Astrocyte (in vitro differentiated cells and primary cell): ENCODE measurements at places on chromosomes 4 and X. TPM values are rescaled to one million over a fixed set of nuclear protein-coding genes. Genes with fewer than 3 reads are reported as not detected.

DNA sequence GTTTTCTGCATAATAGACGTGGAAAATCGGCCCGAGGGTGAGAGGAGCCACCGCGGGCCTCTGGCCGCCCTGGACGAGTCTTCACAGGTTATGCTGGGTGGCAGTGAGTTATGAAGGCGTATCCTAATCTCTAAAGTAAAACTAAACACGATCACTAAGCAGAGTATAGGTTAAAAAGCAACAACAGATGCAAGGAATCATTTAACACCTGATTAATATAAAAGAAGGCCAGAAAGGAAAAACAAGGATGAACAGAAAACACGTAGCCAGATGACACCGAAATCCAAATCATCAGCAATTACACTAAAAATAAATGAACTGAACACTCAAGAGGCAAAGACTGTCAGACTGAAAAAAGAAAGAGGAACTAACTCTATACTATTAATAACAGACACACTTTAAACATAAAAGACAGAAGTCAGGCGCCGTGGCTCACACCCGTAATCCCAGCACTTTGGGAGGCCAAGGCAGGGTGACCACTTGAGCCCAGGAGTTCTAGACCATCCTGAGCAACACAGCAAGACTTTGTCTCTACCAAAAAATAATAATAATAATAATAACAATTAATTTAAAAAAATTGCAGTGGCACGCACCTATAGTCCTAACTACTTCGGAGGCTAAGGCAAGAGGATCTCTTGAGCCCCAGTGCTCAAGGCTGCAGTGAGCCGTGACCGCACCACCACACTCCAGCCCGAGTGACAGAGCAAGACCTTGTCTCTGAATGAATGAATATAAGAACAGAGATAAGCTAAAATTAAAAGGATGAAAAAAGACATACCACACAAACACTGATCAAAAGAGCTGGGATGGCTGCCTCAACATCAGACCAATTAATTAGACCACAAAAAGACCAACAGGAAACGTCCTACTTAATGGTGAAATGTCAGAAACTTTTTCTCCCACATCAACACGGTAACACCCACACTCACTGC lies 30.0 kb downstream of the CTBP1 start:
- peaks cover 9% of the 10 kb centered on the region for H3K36me3 ChIP-seq
- no peak for DNase-seq
- H3K27ac ChIP-seq, result no peak overlapping the region

DNA sequence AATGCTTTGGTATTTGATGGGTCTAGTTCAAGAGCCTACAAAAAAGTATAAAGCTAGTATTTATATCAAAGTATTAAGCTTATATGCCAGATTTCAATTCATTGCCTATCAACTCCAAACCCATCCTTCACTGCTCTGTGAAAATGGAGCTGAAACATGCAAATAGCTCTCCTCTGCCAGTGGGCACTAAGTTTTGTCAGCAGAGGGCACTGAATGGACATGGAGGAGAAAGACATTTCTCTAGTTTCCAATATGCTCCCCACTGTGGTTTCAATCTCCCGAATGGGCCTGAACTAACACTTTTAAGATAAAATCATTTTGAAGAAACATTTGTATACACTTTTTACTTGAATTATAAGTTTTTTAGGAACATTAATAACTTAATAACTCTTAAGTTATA lies 12.4 kb downstream of the PPID start:
- H3K36me3 ChIP-seq, result peaks cover 44% of the 10 kb centered on the region
- H3K4me1 ChIP-seq, result no peaks in the 10 kb centered on the region
- no peak overlapping the region for H3K27ac ChIP-seq
- DNase-seq, result peak; percentile 4

GRCh38 chrX:141278306-141278705 lies 36.0 kb upstream of the SPANXC start:
- DNase-seq, result no peak
- no peaks in the 10 kb centered on the region for H3K36me3 ChIP-seq

DNA sequence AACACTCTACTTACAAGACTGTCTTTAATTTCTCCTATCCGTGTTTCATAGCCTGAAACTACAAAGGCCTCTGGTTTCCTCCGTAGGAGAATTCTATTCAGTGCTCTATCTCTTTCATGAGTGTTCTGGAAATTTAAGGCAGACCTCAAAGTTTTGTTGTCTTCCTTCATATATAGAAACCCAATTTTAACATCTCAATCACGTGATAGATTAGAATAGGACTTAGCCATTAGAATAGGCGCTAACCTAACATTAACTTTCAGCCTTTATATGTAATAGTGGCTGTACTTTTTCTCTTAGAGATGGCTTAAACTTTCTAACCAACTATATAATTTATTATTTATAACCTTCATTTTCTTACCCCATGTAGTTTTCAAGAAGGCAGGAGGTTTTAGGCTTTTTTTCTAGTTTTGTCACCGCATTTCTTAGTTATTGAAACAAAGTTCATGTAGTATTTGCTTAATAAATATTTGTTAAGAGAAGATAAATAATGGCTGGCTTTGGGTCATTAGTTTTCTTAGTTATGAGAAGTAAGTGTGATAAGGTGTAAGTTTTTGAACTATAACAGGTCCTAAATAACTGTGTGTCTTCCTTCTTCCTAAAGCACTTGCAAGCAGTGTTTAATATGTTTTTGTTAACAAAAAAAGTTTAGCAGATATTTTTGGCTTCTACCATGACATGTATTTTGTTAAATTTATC lies 1504.6 kb upstream of the ADGRL3 start:
- H3K36me3 ChIP-seq, result no peaks in the 10 kb centered on the region
- H3K27me3 ChIP-seq, result no peaks in the 10 kb centered on the region
- H3K4me3 ChIP-seq, result no peak overlapping the region
- H3K4me1 ChIP-seq, result no peaks in the 10 kb centered on the region
- DNase-seq, result no peak
- H3K27ac ChIP-seq, result no peak overlapping the region

- H3K36me3 ChIP-seq, result no peaks in the 10 kb centered on the region
- no peak overlapping the region for H3K4me3 ChIP-seq
- no peaks in the 10 kb centered on the region for H3K4me1 ChIP-seq
- H3K27ac ChIP-seq, result no peak overlapping the region
- no peaks in the 10 kb centered on the region for H3K27me3 ChIP-seq
Measured at GRCh38 chr4:115675719-115676118, 562.3 kb upstream of the NDST4 start.

GRCh38 chr4:86233681-86234080 lies 126.2 kb downstream of the MAPK10 start:
- H3K27me3 ChIP-seq, result no peaks in the 10 kb centered on the region
- DNase-seq, result peak; percentile 93
- H3K27ac ChIP-seq, result no peak overlapping the region
- no peaks in the 10 kb centered on the region for H3K36me3 ChIP-seq
- H3K4me3 ChIP-seq, result no peak overlapping the region

GRCh38 chr4:68724426-68724825 lies 54.0 kb upstream of the UGT2B15 start:
- H3K4me3 ChIP-seq, result no peak overlapping the region
- H3K27me3 ChIP-seq, result no peaks in the 10 kb centered on the region
- no peak for DNase-seq
- H3K36me3 ChIP-seq, result no peaks in the 10 kb centered on the region
- no peaks in the 10 kb centered on the region for H3K4me1 ChIP-seq
- H3K27ac ChIP-seq, result no peak overlapping the region

- H3K4me1 ChIP-seq, result peaks cover 11% of the 10 kb centered on the region
- H3K4me3 ChIP-seq, result no peak overlapping the region
- peak overlapping the region; percentile 76 for H3K27ac ChIP-seq
- H3K27me3 ChIP-seq, result no peaks in the 10 kb centered on the region
Measured at GRCh38 chrX:3697701-3698279, 15.7 kb downstream of the PRKX start.

- peak; percentile 34 for DNase-seq
- peaks cover 23% of the 10 kb centered on the region for H3K4me1 ChIP-seq
- no peaks in the 10 kb centered on the region for H3K27me3 ChIP-seq
- peak overlapping the region; percentile 88 for H3K4me3 ChIP-seq
Measured at GRCh38 chr4:55545151-55545550, 1.6 kb downstream of the CLOCK start.

DNA sequence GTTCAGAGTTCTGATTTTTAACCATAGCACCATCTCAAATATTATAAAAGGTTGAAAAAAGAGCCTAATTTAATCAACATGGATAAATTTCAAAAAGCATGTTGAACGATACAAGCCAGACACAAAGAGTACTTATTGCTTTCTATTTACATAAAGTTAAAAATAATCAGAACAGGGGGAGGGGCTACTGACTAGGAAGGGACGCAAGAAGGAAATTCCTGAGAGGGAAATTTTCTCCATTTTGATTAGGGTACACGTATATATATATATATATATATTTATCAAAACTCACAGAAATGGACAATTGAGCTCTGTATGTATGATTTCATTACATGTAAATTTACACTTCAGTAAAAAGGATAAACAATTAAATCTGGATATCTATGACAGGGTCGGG lies 482 bp upstream of the MBTPS2 start:
- H3K27me3 ChIP-seq, result no peaks in the 10 kb centered on the region
- DNase-seq, result peak; percentile 6
- no peaks in the 10 kb centered on the region for H3K4me1 ChIP-seq
- peak overlapping the region; percentile 82 for H3K4me3 ChIP-seq
- H3K27ac ChIP-seq, result peak overlapping the region; percentile 83

GRCh38 chr4:89056953-89057398 lies at the start of gene FAM13A:
Gene FAM13A, minus strand, starts transcription at chr4:89057185. Its CDS starts 221 bp downstream, at chr4:89056964.
- DNase-seq, result peak; percentile 98
- peaks cover 6% of the 10 kb centered on the region for H3K4me1 ChIP-seq
- H3K4me3 ChIP-seq, result peak within 1 kb of the TSS; percentile 72
- no peaks in the 10 kb centered on the region for H3K27me3 ChIP-seq

DNA sequence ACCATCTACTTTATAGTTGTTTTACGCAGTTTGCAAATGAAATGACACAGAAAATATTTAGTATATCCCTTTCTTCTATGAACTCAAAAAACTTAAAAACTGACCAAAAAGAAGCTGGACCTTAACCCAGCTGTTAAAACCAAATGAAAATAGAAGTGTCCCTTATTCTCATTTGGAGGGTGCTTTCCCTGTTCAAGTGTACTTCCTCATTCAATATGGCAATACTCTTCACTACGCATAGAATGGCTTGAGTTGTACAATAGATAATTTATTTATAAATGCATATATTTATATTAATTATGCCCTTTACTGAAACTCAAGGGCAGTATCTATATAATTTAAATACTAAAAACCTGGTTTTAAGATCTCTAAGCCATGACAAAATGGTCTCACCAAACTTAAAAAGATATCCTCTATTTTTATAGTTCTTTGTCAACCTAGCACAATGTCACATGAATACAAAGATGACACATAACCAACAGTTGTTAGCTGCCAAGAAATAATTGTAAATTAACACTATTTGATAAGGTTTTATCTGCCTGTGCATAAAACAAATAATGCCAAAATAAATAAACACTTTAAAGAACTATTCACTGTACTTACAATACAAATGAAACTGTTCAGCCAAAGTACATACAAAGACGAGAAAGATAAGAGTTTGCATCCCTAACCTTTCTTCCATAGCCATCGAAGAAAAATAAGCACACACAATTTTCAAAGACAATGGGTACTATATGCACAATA lies 25.2 kb downstream of the YTHDC1 start:
- peaks cover 42% of the 10 kb centered on the region for H3K36me3 ChIP-seq
- no peaks in the 10 kb centered on the region for H3K4me1 ChIP-seq
- H3K4me3 ChIP-seq, result no peak overlapping the region
- no peaks in the 10 kb centered on the region for H3K27me3 ChIP-seq
- no peak overlapping the region for H3K27ac ChIP-seq

GRCh38 chr4:139889264-139889663 lies 223.6 kb downstream of the MGST2 start:
- H3K4me3 ChIP-seq, result no peak overlapping the region
- H3K27me3 ChIP-seq, result no peaks in the 10 kb centered on the region

- no peaks in the 10 kb centered on the region for H3K27me3 ChIP-seq
- H3K36me3 ChIP-seq, result no peaks in the 10 kb centered on the region
- no peak overlapping the region for H3K27ac ChIP-seq
- DNase-seq, result no peak
Measured at GRCh38 chrX:129786210-129786651, 6.5 kb downstream of the SASH3 start.

DNA sequence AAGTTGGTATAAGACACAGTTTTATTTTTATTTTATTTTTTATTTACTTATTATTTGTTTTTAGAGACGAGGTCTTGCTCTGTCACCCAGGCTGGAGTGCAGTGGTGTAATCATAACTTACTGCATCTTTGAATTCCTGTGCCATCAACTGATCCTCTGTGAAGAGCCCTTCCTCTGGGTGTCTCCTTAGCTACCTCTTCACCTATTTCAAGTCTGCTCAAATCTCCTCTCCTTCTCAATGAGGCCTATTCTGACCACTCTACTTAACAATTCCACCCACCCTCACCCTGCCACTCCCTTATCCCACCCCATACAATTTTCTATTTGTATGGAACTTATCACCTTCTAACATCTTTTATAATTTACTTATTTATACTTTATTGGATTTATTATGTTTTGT lies 183.4 kb downstream of the PPP3CA start:
- H3K27ac ChIP-seq, result peak overlapping the region; percentile 45
- no peaks in the 10 kb centered on the region for H3K36me3 ChIP-seq
- peaks cover 4% of the 10 kb centered on the region for H3K4me1 ChIP-seq
- H3K4me3 ChIP-seq, result no peak overlapping the region

- peak; percentile 15 for DNase-seq
- no peaks in the 10 kb centered on the region for H3K27me3 ChIP-seq
- peaks cover 9% of the 10 kb centered on the region for H3K4me1 ChIP-seq
- H3K27ac ChIP-seq, result peak within 1 kb of the TSS; percentile 99
- no peaks in the 10 kb centered on the region for H3K36me3 ChIP-seq
Measured at GRCh38 chrX:47232803-47233332, at the start of gene USP11. Gene USP11, plus strand, starts transcription at chrX:47233009. Its CDS starts 35 bp downstream, at chrX:47233044.

DNA sequence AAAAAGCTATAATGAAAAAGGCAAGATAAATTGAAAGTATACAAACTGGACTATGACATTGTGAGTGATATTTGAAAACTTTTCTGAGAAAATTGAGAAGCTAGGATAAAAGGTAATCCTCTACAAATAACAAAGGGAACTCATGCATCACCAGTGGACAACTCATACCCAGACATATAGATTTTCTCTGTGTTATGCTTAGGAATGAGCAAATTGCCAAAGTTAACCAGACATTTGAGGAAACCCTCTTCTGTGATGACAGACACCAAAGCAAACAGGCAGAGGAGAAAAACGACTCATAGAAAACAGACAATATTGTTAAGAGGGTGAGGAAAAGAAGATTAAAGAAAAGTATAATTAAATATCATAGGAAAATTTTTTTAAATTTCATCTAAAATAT lies 186.5 kb downstream of the MAB21L2 start:
- no peak overlapping the region for H3K27ac ChIP-seq
- H3K4me3 ChIP-seq, result no peak overlapping the region
- H3K36me3 ChIP-seq, result no peaks in the 10 kb centered on the region

DNA sequence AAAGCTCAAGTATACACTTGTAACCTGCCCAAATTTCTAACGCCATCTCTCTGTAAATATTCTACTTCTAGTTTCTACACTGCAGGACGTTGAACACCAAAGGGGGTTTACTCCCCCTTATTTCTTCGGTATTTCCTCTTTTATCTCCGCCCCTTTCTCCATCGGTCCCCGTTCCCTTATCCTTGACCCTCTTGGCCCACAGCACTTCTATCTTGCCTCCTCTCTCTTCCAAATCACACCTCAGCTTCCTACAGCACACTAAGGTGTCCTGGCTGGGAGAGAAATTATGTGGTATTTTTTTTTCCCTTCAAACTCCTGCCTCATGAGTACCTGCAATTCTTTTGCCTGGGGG lies 715 bp downstream of the ZMAT1 start:
- H3K27ac ChIP-seq, result no peak overlapping the region
- no peak overlapping the region for H3K4me3 ChIP-seq
- H3K27me3 ChIP-seq, result no peaks in the 10 kb centered on the region
- H3K36me3 ChIP-seq, result no peaks in the 10 kb centered on the region
- no peak for DNase-seq

The GAGE2A gene
- total RNA-seq, result not detected in 2 replicates

The ADH5 gene
- total RNA-seq, result 187 and 210 TPM in 2 replicates

The OGT gene
- total RNA-seq, result 139 and 140 TPM in 2 replicates

The MAP7D2 gene
- 1.2 and 1.3 TPM in 2 replicates for total RNA-seq

The NCBP2L gene
- not detected in 2 replicates for total RNA-seq

The GLRB gene
- 5.7 and 6.8 TPM in 2 replicates for total RNA-seq

The FAM47A gene
- not detected in 2 replicates for total RNA-seq

The UGT8 gene
- total RNA-seq, result 6.4 and 7.7 TPM in 2 replicates

The P2RY8 gene
- not detected in 2 replicates for total RNA-seq
